ENCODE measurements at places on chromosomes 3 and 15.

DNA sequence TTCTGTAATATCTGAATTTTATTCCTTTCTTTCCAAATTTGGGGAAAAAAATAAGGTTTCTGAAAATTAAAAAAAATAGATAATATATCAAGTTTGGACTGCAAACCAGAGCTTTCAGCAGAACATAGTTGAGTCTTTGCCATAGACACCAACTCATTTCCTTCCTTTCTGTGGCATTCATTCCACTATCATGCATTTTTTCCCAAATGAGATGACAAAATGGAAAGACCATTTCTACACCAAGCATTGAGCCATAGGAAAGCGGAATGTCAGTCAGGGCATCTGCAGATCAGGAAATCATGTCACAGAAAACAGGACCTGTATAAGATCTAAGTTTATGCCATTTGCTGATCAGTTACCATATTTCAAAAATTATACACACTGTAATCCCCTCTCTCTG lies 333.3 kb upstream of the THBS1 start:
- DNase-seq: no peak

DNA sequence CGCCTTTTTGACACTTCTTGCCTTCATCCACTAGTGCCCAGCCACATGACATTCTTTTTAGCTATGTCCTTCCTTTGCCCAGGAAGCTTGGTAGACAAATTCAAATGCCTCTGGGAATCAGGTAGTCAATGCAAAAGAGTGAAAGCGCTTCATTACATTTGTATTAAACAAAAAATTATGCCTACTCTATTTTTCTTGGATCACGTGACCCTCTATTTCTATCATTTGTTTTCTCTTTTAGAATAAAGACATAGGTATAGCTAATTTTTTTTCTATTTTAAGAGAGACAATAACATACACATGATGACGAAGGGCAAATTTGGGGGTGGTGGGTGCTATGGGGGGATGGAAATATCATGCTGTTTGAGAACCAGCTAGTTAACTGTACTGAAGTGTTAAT lies 384.8 kb downstream of the C3orf38 start:
- DNase-seq: no peak

- no peak for DNase-seq
Observed at GRCh38 chr3:9402410-9403228, 5.2 kb downstream of the SETD5 start.

- peak; percentile 14 for DNase-seq
Observed at GRCh38 chr3:128383316-128384235, 83.1 kb downstream of the DNAJB8 start.

- DNase-seq: no peak
Observed at GRCh38 chr3:114025451-114025850, 30.9 kb downstream of the CCDC191 start.
